ENCODE measurements at places on chromosomes 4 and X. TPM values are rescaled to one million over a fixed set of nuclear protein-coding genes. Genes with fewer than 3 reads are reported as not detected.

DNA sequence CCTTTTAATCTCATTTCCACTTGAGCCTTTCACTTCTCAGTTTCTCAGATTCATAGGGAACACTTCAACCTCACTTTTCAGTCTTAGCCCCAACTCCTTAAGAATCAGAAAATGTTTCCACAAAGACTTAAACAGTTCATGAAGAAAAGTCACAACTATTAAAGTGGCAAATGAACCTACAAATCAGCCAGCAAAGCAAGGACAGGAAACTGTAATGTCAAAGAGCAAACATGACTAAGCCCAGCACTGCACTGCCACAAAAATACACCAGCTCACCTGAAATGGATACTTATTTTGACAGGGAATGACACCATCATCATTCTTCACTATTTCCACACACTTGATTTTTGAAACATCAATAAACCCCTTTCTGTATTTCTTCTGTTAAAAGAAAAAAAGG is 41.8 kb upstream of the TXK start:
- H3K27me3 ChIP-seq, result no peaks in the 10 kb centered on the region
- no peak overlapping the region for H3K27ac ChIP-seq
- H3K36me3 ChIP-seq, result no peaks in the 10 kb centered on the region
- peaks cover 5% of the 10 kb centered on the region for H3K4me1 ChIP-seq
- DNase-seq, result no peak

- no peaks in the 10 kb centered on the region for H3K4me1 ChIP-seq
- no peaks in the 10 kb centered on the region for H3K36me3 ChIP-seq
- no peak for DNase-seq
Observed at GRCh38 chrX:134453631-134454030, 6.3 kb upstream of the HPRT1 start.

DNA sequence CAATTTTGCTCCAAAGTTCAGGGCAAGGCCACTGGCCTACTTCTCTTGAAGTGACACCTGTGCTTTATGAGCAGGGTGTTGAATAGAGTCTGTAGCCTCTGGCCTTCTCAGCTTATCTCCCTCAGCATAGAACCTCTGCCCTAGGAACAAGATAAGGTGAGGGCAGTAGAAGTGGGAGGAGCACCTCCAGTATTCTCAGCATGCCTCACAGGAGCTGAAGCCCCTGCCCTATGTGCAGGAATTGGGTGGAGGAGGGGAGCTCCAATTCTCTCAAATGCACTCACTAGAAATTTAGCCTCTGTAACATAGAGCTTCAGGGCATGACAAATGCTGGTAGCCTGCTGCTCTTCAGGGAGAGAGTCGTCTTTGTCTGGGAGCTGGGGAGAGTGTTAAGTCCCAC is 479.3 kb downstream of the IL1RAPL1 start:
- no peak overlapping the region for H3K27ac ChIP-seq
- DNase-seq, result no peak
- no peak overlapping the region for H3K4me3 ChIP-seq

DNA sequence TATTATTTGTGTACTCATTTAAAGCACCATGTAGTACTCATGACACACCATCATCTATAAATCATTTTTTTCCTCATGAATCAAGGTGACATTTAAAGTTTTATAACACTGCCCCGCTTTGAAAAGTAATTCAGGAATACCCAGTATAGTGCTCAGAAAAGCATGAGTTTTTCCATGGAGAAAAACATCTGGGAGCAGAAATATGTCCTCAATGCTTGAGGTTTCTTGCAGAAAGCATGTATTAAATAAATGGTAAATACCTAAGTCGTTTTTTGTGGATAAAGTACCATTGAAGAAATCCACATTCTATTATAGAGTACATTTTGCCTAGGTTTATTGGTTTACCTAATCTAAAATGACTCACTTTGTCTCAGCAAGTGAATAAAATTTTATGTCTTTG is 66.2 kb downstream of the UBA6 start:
- H3K27me3 ChIP-seq, result no peaks in the 10 kb centered on the region
- no peak overlapping the region for H3K4me3 ChIP-seq
- peaks cover 33% of the 10 kb centered on the region for H3K36me3 ChIP-seq

DNA sequence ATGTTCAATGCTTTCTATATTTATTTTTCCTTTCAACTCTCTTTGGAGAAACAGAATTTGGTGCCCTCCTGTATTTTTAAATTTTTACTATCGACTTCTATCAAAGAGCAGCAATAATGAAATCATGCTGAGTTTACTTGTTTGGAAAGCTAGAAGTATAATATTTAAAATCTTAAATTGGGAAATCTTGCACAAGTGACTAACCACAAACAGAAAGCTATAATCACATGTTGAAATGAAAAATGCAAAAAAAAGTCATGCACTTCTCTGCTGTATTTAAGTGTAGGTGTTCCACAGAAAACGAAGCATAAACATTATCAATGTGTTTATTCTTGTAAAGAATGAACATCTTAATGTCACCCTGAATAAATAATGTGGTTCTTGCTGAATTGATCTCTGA is 306.1 kb downstream of the PCDH18 start:
- H3K27ac ChIP-seq, result no peak overlapping the region
- no peak for DNase-seq
- no peaks in the 10 kb centered on the region for H3K4me1 ChIP-seq
- no peaks in the 10 kb centered on the region for H3K36me3 ChIP-seq

DNA sequence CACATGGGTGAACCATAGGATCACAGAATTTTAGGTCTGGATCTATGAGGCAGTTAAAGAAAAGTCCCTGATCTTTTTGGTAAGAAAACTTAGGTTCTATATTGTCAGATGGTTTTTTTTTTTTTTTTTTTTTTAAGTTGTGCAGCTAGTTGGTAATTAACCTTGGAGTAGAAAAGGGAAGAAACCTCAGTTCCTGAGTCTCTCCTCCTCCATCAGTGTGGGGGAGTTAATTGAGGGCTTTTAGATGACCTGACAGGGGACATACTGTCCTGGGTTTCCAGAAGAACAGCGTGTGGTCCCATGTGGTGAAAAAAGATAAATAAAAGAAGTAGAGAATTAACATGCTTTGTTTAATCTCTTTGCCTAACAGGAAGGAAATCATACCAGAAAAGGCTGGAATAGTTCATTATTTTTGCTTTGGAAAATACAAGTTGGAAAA is 123.7 kb downstream of the ARHGAP10 start:
- no peak overlapping the region for H3K4me3 ChIP-seq
- peaks cover 14% of the 10 kb centered on the region for H3K4me1 ChIP-seq

DNA sequence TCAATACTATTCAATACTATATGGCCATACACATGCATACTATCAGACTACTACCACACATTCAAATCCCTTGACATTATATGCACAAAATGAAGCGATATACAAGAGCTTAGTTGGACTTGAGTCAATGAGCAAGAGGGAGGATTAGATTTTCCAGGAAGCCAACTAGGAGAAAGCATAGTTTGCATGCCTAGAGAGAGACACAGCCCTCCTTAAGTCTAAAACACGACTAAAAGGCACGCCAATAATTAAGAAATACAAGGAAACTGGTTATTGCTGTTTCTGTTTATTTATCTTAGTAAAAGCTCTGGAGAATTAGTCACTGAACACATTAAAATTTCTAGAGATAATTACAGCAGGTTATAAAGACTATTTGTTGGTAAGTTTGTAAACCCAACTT is 21.8 kb downstream of the MBNL3 start:
- no peaks in the 10 kb centered on the region for H3K27me3 ChIP-seq
- no peak overlapping the region for H3K4me3 ChIP-seq
- H3K4me1 ChIP-seq, result no peaks in the 10 kb centered on the region
- no peaks in the 10 kb centered on the region for H3K36me3 ChIP-seq

DNA sequence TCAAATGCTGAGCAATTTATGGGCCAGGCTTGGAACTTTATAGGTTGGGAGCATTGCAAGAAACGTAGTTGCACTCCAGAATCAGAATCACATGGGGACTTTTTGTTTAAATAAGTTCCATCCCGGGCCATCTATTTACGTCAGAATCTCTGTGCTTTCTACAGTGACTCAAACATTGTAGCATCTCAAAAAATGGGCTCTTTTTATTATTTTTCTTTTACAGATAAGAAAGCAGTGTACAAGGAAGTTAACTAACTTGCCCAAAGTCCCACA is 10.2 kb downstream of the CC2D2A start:
- H3K4me1 ChIP-seq, result peaks cover 6% of the 10 kb centered on the region
- no peak for DNase-seq
- H3K4me3 ChIP-seq, result peak overlapping the region; percentile 94
- peaks cover 36% of the 10 kb centered on the region for H3K36me3 ChIP-seq
- H3K27ac ChIP-seq, result peak overlapping the region; percentile 95

- no peak overlapping the region for H3K4me3 ChIP-seq
- H3K36me3 ChIP-seq, result no peaks in the 10 kb centered on the region
- H3K27me3 ChIP-seq, result peaks cover 2% of the 10 kb centered on the region
Observed at GRCh38 chrX:110407910-110408545, 49.4 kb downstream of the RTL9 start.

DNA sequence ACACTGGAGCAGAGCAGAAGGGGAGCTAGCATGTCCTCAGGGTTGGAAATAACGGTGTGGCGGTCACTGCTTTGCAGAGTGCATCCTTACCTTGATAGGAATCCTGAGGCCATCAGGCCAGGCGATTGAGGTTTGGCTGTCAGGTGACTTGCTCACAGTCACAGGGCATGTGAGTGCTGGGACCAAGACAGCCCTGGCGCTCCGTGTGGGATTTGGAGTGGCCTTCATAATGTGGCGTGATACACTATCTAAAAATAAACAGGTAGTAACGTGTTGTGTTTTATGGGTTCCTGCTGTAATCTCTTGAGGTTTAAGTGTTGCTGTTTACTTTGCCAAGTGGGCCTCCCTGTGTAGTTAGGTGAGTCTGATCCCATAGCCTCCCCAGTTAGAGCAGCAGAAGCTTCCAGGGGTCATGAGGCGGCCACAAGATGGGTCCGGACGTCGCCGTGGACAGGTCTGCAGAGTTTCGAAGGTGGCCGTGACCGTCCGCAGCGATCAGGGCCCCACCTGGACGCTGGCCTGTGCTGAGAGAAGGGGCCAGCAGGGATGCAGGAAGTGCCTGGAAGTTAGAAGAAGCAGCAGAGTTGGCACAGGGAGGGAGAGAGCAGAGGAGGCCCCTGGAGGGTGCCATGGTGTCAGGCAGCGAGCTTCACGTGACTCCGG is 27.7 kb downstream of the RGS12 start:
- H3K36me3 ChIP-seq, result peaks cover 33% of the 10 kb centered on the region
- no peaks in the 10 kb centered on the region for H3K27me3 ChIP-seq
- H3K27ac ChIP-seq, result peak overlapping the region; percentile 68

GRCh38 chrX:109709129-109709631 is 23.9 kb downstream of the ACSL4 start:
- H3K36me3 ChIP-seq, result peaks cover 15% of the 10 kb centered on the region
- peak overlapping the region; percentile 6 for H3K4me3 ChIP-seq
- DNase-seq, result no peak

DNA sequence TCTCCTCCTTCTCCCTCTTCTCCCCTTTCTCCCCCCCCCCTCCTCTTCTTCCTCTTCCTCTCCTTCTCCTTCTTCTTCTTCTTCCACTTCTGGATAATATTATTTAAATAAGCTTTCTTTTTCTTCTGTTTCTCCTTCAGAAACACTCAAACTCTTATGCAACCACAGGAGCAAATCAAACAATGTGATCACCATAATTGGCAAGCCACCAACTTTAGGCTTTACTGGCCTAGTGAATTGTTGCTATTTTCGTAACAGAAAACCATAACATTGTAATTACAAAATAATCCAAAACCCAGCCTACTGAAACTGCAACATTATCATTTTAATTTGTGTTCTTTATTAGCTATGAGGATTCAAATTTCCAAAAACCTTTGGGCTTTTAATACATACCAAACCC is 14.3 kb downstream of the DCAF8L1 start:
- no peak for DNase-seq
- H3K4me1 ChIP-seq, result no peaks in the 10 kb centered on the region
- no peak overlapping the region for H3K4me3 ChIP-seq
- H3K27me3 ChIP-seq, result no peaks in the 10 kb centered on the region
- H3K27ac ChIP-seq, result no peak overlapping the region
- no peaks in the 10 kb centered on the region for H3K36me3 ChIP-seq

NCAPG gene
- total RNA-seq, result 11.8 TPM

NUDT10 gene
- total RNA-seq, result 10.4 TPM

AMBN gene
- 0.36 TPM for total RNA-seq

SLC10A6 gene
- total RNA-seq, result not detected

SRPK3 gene
- not detected for total RNA-seq

AVPR2 gene
- total RNA-seq, result not detected

TMEM156 gene
- total RNA-seq, result not detected

CNKSR2 gene
- 13.5 TPM for total RNA-seq

HCCS gene
- 39.7 TPM for total RNA-seq

CPZ gene
- total RNA-seq, result 4.9 TPM

FGF5 gene
- total RNA-seq, result 0.75 TPM

Measured in type B pancreatic cell (in vitro differentiated cells).